ENCODE measurements at places on chromosomes 6 and 20.

- DNase-seq = peak; percentile 32
Measured at GRCh38 chr6:33824461-33825154, 20.8 kb upstream of the MLN start.

- DNase-seq = no peak
Measured at GRCh38 chr6:104754788-104755409, 104.8 kb downstream of the HACE1 start.

GRCh38 chr6:3370361-3371221 lies 86.3 kb downstream of the SLC22A23 start:
- peak; percentile 83 for DNase-seq

DNA sequence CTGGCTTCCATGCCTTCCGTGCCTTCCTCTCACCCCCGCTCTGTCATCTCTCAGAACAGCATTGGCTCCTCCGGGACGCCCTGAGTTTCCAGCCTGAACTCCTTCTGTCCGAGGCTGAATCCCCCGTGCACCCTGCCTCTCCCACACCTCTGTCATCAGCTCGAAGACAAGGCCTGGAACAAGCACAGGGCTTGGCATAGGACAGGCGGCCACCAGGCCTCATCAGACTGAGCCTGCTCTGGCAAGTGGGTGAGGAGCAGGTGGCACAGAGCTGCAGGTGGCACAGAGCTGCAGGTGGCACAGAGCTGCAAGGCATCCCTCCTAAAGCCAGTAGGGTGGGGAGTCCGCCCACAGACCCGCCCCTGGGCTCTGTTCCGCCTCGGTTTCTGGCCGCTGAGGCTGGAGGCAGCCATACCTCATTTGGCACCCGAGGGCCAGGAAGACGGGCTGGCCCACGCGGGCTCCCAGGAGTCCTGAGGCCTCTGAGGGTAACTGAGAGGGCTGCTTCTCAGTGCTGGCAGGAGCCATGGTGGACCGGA lies 60.2 kb downstream of the EZR start:
- peak; percentile 6 for DNase-seq

DNA sequence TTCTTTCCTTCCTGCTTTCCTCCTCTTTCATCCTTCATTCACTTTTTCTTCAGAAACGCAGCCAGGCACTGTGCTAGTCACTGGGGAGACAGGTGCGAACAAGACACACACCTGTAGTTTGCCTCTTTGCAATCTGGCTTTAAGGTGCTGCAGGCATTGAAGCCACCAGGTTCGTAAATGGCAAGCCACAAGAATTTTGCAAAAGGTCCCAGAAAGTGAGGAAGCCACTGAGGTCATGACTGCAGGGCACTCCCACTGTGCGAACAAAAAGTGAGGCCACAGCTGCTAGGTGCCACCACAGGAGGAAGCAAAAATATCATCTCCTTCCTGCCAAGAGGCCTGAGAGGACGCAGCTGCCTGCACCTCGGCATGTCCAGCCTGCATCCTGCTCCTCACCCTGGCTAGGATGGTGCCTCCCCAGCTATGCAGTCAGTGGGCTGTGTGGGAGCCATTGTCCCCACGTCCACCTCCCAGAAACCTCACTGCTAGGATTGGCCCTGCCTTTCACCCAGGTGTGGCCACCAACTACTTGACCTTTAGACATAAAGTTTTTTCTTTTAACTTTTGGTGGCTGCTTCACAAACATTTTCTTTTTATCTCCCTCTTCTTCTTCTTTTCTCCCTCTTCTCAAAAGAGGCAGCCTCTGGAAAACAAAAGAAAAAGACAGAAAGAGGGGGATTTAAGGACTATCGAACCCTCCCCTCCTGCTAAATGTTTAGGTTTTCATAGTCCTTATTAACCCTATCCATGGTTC lies 230.8 kb downstream of the BCAS1 start:
- DNase-seq = peak; percentile 79

Measured in stomach (tissue), 19 donors.